Liver (tissue), 10 donors: ENCODE measurements at places on chromosomes 2 and 18. TPM values are rescaled to one million over a fixed set of nuclear protein-coding genes. Genes with fewer than 3 reads are reported as not detected.

GRCh38 chr2:173659509-173659908 is 304.8 kb downstream of the CDCA7 start:
- peaks cover 3% of the 10 kb centered on the region for H3K27me3 ChIP-seq
- no peak for DNase-seq
- no peak overlapping the region for H3K4me3 ChIP-seq
- no peaks in the 10 kb centered on the region for H3K4me1 ChIP-seq
- H3K36me3 ChIP-seq: no peaks in the 10 kb centered on the region
- no peak overlapping the region for H3K27ac ChIP-seq

GRCh38 chr2:235638541-235639427 is 144.9 kb downstream of the AGAP1 start:
- no peak overlapping the region for H3K4me3 ChIP-seq
- H3K27ac ChIP-seq: no peak overlapping the region
- H3K36me3 ChIP-seq: no peaks in the 10 kb centered on the region
- no peaks in the 10 kb centered on the region for H3K4me1 ChIP-seq
- H3K27me3 ChIP-seq: no peaks in the 10 kb centered on the region

GRCh38 chr2:11582862-11583752 is 49.3 kb downstream of the GREB1 start:
- no peaks in the 10 kb centered on the region for H3K27me3 ChIP-seq
- H3K4me3 ChIP-seq: no peak overlapping the region
- DNase-seq: peak; percentile 72
- no peak overlapping the region for H3K27ac ChIP-seq

- H3K4me3 ChIP-seq: no peak overlapping the region
- H3K27ac ChIP-seq: no peak overlapping the region
- peaks cover 8% of the 10 kb centered on the region for H3K4me1 ChIP-seq
- no peaks in the 10 kb centered on the region for H3K36me3 ChIP-seq
- H3K27me3 ChIP-seq: no peaks in the 10 kb centered on the region
These were observed 15.7 kb upstream of the MAT2A start for GRCh38 chr2:85523062-85523902.

DNA sequence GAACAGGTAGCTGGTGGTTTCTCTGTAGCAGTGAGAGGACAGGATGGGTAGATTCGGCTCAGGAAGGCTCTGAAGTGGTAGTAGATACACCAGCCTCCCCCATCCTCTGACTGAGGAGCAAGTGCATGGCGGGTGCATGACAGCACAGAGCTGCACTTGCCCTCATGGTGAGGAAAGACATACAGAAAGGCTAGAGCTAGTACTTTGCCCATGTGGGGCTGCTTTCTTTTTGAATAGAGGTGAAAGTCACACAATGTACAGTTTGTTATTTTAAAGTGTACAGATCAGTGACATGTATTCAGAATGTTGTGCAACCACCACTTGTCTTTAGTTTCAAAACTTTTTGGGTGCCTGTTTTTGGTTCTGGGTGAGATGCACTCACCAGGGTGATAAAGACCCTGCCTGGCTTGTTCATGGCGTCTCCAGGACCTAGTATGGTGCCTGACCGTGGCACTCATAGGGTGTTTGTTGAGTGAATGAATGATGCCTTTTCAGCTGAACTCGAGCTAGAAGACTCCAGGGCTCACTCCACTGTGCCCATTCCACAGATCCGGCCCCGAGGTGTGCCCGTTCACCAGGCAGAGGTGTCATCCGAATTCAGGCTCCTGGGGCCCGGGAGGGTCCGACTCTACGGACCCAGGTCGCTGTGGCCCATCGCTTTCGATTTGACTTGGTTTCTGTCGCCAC is 421 bp upstream of the VAMP5 start:
- no peak for DNase-seq
- H3K27me3 ChIP-seq: no peaks in the 10 kb centered on the region
- H3K4me3 ChIP-seq: peak overlapping the region; percentile 27
- H3K4me1 ChIP-seq: peaks cover 19% of the 10 kb centered on the region
- peaks cover 5% of the 10 kb centered on the region for H3K36me3 ChIP-seq
- peak overlapping the region; percentile 89 for H3K27ac ChIP-seq

- DNase-seq: no peak
- no peaks in the 10 kb centered on the region for H3K27me3 ChIP-seq
These were observed 162.7 kb upstream of the NT5C1B start for GRCh38 chr2:18752022-18752493.

DNA sequence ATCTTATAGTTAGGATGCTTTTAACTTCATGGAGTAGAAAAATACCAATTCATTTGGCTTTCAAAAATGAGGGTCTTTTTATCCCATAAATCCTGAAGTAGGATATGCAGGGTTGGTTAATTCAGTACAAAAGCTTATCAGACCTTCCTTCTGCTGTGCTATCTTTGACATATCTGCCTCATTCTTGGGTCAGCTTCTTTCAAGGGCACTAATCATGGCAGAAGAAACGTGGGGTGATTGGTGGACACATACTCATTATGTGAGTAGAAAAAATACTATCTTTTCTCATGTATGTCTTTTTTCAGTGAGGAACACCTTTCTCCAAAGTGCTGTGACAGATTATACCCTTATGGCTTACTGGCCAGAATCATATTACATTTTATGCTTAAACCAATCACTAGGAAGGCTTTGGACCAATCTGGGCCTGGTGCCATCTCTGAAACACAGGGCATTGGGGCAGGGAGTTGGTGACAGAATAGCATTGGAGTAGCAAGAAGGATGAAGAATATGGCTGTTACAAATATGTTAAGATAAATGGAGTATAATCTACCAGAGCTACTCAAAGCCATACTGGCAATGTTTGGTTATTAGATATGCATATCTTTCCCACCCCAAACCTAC is 10.1 kb downstream of the UGP2 start:
- H3K27ac ChIP-seq: peak overlapping the region; percentile 20
- H3K27me3 ChIP-seq: no peaks in the 10 kb centered on the region
- DNase-seq: no peak
- peaks cover 2% of the 10 kb centered on the region for H3K36me3 ChIP-seq
- peaks cover 13% of the 10 kb centered on the region for H3K4me1 ChIP-seq

DNA sequence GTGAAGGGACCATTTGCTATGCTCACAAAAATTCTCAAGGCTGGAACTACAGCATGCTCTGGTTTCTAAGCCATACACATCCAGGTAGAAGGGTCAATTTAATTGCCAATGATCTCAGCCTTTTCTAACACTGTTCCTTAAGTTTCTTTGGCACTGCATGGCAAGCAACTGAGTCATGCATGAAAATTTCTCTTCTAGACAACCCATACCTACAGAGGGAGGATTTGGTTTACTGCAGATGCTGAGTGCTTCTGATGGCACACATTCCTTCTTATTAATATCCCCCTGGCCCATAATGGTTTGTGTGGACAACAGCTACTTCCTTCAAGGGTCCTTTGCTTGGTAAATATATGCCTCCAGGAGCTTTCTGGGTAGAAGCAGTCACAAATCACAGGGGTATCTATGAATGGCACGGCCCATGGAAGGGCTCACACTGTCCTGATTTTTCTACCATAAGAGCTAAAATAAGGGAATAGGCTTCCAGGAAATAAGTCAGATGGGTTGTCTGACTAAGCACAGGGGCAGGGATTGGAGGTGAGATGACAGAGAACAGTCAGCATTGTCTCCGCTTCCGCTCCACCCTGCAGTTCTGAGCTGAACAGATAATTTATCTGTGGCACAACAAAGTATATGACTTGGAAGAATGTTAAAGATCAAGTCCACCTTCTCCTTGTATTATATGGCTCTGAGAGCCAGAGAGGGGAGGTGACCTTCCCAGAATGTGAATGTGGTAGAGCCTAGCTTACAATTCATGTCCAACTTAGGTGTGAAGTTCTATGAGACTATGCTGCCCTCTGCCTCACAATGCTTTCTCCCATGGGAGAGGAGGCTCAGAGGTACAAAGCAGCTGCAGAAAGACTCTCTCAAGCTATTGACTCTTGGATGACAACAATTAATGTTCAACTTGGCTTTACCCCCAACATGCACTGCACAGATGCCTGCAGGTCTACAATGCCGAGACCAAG is 199.2 kb upstream of the TNP1 start:
- no peak for DNase-seq
- no peaks in the 10 kb centered on the region for H3K36me3 ChIP-seq
- no peak overlapping the region for H3K4me3 ChIP-seq

GRCh38 chr2:183014005-183014404 is 24.3 kb downstream of the NCKAP1 start:
- DNase-seq: no peak
- no peaks in the 10 kb centered on the region for H3K36me3 ChIP-seq
- no peak overlapping the region for H3K4me3 ChIP-seq
- H3K27ac ChIP-seq: no peak overlapping the region

DNA sequence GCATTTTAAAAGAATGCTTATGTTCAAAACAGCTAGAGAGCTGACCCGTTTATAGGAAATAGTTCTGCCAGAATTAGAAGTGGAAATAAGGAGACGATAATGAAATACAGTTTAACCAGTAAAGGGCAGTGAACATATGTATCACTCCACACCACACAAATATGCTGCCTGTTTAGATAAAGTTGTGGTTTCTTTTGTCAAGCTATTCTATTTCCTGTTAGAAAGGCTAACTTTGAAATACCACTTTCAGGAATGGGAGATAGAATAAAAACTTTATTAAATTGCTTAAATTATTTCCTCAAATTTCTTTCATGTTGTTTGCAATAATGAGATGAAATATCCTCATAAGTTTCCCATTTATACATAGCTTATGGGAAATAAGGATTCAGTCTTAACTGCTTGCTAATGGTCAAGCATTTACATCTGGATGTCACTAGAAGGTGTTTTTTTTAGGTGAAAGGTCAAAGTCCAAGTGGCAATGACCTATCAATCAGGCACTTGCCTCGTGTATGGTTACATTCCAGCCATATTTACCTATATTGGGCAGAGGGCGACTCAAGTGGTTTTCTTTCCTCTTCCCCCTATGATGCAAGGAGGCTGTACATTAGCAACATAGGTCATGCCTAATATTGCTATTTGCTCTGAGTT is 148.9 kb downstream of the ZEB2 start:
- H3K27me3 ChIP-seq: no peaks in the 10 kb centered on the region
- no peaks in the 10 kb centered on the region for H3K36me3 ChIP-seq
- H3K4me1 ChIP-seq: peaks cover 3% of the 10 kb centered on the region
- H3K4me3 ChIP-seq: no peak overlapping the region
- H3K27ac ChIP-seq: no peak overlapping the region

DNA sequence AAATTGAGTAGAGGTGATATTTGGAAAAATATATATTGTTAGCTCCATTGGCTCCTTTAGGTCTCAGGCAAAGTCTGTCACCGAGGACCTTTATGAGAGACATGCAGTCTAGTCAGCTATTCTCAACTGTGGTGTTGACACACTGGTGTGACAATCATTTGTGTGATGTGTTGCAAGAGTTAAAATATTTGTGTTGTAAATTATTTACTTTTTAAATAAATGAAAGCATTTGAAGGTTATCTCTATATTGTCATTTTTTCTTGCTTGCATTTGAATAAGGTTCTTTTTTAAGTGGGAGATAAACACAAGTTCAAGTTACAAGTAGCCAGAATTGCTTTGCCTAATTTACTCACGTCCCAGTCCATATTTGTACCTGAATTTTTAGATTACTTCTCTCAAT is 4.3 kb downstream of the REL start:
- H3K4me1 ChIP-seq: peaks cover 6% of the 10 kb centered on the region
- DNase-seq: no peak
- peaks cover 4% of the 10 kb centered on the region for H3K36me3 ChIP-seq
- H3K27me3 ChIP-seq: no peaks in the 10 kb centered on the region

DNA sequence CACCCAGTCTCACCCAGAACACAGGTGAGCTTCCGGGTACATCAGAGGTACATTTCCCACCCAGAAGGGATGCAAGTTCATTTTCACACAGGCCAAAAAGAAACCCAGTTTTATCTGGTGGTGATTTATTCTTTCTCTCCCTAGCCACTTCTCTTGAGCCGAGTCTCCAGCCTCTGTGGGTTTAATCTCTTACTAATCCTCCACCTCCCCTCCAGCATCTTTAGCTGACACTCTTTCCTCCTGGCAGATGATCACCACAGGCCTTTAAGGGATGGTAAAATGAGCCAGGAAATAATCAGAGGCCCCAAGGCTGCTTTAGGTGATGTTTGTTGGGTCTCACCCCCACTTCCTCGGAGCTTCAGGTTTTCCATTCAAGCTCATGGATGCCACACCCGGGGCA is 145.7 kb upstream of the DLX2 start:
- no peaks in the 10 kb centered on the region for H3K4me1 ChIP-seq
- no peak overlapping the region for H3K4me3 ChIP-seq
- DNase-seq: no peak
- H3K27me3 ChIP-seq: no peaks in the 10 kb centered on the region
- no peaks in the 10 kb centered on the region for H3K36me3 ChIP-seq
- H3K27ac ChIP-seq: no peak overlapping the region

GRCh38 chr2:85269959-85270358 is 57.8 kb downstream of the TGOLN2 start:
- no peak overlapping the region for H3K4me3 ChIP-seq
- DNase-seq: no peak
- peaks cover 22% of the 10 kb centered on the region for H3K4me1 ChIP-seq
- H3K27ac ChIP-seq: peak overlapping the region; percentile 54

DNA sequence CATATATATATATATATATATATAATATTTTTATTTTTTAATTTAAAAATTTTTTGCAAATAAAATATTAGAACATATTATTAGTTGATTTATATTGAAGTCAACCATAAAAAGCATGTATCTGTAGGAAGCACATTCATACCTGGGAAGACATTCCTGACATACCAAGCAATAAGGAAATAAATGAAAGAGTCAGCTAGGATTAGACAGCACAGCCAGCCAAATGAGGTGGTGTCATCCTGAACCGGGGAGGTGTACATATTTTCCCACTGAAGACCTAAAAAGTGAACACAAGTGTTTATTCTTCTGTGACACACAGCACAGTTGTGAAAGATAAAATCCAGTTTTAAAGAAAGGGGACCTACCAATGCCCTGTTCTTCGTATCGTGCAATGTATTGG is 149.2 kb downstream of the ABCA12 start:
- H3K4me1 ChIP-seq: no peaks in the 10 kb centered on the region
- no peak for DNase-seq
- H3K4me3 ChIP-seq: no peak overlapping the region
- H3K27ac ChIP-seq: no peak overlapping the region

DNA sequence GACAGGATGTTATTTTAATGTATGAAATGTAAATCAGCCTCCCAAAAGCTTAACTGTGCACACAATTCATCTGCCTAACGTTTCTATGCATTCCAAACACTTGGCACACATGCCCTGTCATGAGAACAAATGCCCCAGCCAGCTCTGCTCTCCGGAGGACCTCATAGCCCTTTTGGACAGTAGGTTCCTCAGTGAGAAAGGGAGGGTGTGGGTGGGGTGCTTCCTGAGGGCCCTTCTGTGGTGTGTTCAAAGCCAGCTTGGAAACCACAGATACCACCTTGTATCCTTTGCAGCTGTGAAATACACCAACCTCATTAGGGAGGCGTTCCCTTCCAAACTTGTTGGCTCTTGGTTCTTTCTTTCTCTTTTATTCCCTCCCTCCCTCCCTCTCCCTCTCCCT is 102.2 kb upstream of the ASB18 start:
- H3K27ac ChIP-seq: no peak overlapping the region
- no peak overlapping the region for H3K4me3 ChIP-seq
- DNase-seq: no peak
- no peaks in the 10 kb centered on the region for H3K4me1 ChIP-seq
- H3K36me3 ChIP-seq: no peaks in the 10 kb centered on the region
- no peaks in the 10 kb centered on the region for H3K27me3 ChIP-seq

GRCh38 chr2:174153757-174154680 is 94.3 kb downstream of the OLA1 start:
- no peaks in the 10 kb centered on the region for H3K27me3 ChIP-seq
- H3K36me3 ChIP-seq: no peaks in the 10 kb centered on the region
- no peaks in the 10 kb centered on the region for H3K4me1 ChIP-seq
- no peak overlapping the region for H3K27ac ChIP-seq
- no peak for DNase-seq

Gene SIX2
- not detected for total RNA-seq

Gene KIF5C
- 0.14 TPM for total RNA-seq

Gene NDC80
- total RNA-seq: 0.08 TPM

Gene CFC1
- not detected for total RNA-seq

Gene CNDP1
- 8.2 TPM for total RNA-seq

Gene GPR45
- not detected for total RNA-seq

Gene RALB
- 19.7 TPM for total RNA-seq

Gene TWIST2
- 0.19 TPM for total RNA-seq

Gene NEU2
- not detected for total RNA-seq
